HFFc6 (cell line): ENCODE measurements at places on chromosomes 16 and 17. TPM values are rescaled to one million over a fixed set of nuclear protein-coding genes. Genes with fewer than 3 reads are reported as not detected.

The CDYL2 gene
- 15.4 to 21.3 TPM (median 17.7 TPM) in 3 replicates for total RNA-seq

The SGCA gene
- total RNA-seq: 0.34 to 0.62 TPM (median 0.42 TPM) in 3 replicates

- peaks cover 19% of the 10 kb centered on the region for H3K4me1 ChIP-seq
- H3K36me3 ChIP-seq: peaks cover 4% of the 10 kb centered on the region; the same call in 1 of the 2 replicates
- no peak for DNase-seq
- peaks cover 2% of the 10 kb centered on the region; the same call in 1 of the 2 replicates for H3K27me3 ChIP-seq
- no peak overlapping the region for H3K27ac ChIP-seq
Measured at GRCh38 chr17:57356153-57356718, 99.9 kb downstream of the MSI2 start.

The ZNF287 gene
- 6.5 to 7.9 TPM (median 7.5 TPM) in 3 replicates for total RNA-seq

- no peak overlapping the region for H3K27ac ChIP-seq
- H3K36me3 ChIP-seq: no peaks in the 10 kb centered on the region
- peaks cover 9% of the 10 kb centered on the region for H3K27me3 ChIP-seq
- no peak overlapping the region for H3K4me3 ChIP-seq
- no peak for DNase-seq
Measured at GRCh38 chr17:5892921-5893675, 177.1 kb upstream of the WSCD1 start.

The PSMB10 gene
- total RNA-seq: 38.4 and 49.7 TPM in 2 replicates

GRCh38 chr16:67461600-67462278 is 19.2 kb downstream of the ATP6V0D1 start:
- DNase-seq: no peak
- no peaks in the 10 kb centered on the region; the same call in 1 of the 2 replicates for H3K36me3 ChIP-seq
